T-helper 1 cell (primary cell): ENCODE measurements at places on chromosomes 12 and 14.

- DNase-seq, result no peak
Observed at GRCh38 chr14:57864659-57865058, 1.2 kb downstream of the SLC35F4 start.

DNA sequence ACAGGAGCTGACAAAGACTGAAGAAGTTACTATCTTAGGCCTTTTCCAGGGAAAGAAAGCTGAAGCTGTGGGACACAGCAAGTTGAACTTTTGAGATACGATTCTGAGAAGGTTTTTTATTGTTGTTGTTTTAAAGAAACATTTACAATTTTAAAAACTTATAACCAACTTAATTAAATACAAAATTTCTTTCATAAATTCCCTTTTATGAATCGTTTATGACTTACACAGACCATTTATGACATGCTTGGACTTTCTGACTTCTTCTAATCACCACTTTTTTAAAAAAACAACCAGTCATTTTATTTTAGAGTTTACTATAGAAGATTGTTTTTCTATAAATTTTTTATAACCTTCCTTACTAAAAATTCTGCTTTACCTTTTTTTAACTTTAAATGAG, 68.7 kb downstream of the DHRS2 start:
- DNase-seq, result no peak

DNA sequence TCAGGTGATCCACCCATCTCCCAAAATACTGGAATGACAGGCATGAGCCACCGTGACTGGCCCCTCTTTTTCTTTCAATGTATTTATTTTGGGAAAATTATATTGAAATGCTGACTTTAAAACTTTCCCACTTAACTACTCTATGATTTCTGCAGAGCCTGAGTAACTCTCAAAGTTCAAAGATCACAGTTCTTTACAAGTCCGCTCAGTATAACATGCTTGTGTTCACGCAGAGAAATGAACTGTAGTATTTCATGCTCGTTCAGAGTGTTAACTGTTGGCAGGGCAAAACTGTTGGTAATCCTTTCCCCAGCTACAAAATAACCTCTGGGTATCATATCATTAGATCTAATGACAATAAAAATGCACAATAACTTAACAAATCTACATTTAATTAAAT, 50.7 kb upstream of the ADAMTS20 start:
- no peak for DNase-seq

DNA sequence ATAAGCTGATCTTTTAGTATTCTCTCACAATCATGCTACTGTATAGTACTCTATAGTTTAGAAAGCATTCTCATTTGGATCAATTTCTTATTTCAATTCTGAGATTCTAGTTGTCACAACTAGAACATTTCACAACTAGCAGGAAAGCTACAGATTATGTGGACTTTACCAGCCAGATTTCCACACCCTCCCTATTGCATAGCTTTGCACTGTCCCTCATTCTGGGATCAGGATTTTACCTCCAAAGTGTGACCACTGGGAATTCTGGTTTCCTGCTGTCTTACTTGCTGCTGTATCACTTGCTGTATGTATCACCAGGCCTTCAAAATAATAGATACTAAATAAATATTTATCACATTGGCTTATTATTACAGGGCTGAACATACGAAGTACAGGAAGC, 10.2 kb upstream of the PELI2 start:
- no peak for DNase-seq

DNA sequence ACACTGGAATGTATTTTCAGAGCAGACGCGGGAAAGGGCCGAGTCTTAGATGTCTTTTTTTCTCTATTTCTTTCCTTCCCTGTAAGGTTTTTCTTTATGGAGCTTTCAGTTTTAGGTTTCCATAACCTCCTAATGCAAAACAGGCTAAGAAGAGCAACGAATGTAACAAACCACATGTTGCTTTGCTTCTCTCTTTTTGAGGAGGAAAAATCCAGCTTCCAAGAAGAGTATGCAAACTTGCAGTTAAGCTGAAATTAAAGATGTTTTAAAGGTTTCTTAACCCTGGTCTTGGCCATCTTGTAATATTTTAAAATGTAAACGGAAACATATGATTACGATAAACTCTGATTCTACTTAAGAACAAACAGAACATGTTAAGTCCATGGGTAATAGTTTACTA, 86.9 kb downstream of the PRICKLE1 start:
- DNase-seq, result no peak

DNA sequence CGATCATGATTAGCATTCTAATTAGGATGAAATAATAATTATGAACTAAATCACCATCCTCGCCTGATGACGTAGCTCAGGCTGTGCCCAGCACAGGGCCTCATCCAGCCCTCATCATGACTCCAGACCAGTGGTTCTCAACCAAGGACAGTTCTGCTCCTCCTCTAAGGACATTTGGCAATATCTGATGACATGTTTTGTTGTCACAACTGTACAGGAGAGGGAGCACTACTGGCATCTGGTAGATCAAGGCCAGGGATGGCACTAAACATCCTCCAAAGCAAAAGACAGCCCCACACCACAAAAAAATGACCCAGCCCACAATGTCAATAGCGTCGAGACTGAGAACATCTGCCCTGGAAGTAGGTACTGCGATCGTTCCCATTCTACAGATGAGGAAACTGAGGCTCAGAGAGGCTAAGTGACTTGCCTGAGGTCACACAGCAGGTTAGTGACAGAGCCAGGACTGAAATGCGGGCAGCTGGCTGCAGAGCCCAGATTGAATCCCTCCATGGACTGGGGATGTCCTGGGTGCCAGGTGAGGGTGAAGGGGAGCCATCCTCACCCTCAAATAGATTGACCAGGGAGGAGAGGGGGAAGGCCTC, 15.5 kb downstream of the TRPV4 start:
- no peak for DNase-seq

DNA sequence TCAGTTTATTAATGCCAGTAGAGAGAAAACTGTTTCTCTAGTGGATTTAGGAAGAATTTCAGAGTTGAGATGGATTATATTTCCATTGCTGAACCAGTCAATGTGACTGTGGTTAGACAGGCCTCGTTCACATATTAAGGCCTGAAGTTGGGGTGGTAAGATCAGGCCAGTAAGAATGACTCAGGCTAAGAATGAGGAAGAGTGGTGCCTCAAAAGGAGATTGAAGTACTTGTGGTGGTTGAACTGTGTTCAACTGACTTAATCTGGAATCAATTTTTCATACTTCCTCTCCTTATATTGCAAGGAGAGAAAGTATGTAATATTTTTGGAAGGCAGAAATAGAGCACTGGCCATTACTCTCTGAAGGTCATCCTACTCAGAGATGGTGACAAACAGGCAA, 37.8 kb upstream of the ATF7IP start:
- DNase-seq, result no peak

DNA sequence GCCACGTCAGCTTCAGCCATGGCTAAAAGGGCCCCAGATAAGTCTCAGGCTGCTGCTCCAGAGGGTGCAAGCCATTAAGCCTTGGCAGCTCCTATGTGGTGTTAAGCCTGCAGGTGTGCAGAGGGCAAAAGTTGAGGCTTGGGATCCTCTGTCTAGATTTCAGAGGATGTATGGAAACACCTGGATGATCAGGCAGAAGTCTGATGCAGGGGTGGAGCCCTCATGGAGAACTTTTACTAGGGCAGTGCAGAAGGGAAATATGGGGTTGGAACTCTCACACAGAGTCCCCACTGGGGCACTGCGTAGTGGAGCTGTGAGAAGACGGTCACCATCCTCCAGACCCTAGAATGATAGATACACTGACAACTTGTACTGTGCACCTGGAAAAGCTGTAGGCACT, 47.9 kb downstream of the SDR9C7 start:
- no peak for DNase-seq

DNA sequence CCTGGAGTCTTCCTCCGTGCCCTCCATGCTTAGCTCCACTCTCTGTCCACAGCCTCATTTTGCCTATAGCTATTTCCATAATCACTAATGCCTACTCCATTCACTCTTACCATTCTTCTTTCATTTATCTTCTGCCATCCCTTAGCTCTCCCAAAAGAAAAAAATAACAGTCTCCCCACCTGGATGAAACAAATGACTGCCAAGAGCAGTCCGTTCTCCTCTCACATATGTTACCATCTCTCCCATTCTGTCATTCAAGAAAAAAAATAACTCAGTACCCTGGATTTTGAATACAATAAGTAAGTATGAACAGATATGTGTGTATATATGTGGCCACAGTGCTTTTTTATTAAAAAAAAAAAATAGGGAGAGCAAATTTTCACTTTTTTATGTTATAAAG, 13.2 kb downstream of the DUSP16 start:
- DNase-seq, result no peak

GRCh38 chr14:74516451-74517160, 23.0 kb downstream of the ISCA2 start:
- DNase-seq, result no peak

GRCh38 chr14:54312166-54312801, 84.5 kb upstream of the CDKN3 start:
- DNase-seq, result no peak

DNA sequence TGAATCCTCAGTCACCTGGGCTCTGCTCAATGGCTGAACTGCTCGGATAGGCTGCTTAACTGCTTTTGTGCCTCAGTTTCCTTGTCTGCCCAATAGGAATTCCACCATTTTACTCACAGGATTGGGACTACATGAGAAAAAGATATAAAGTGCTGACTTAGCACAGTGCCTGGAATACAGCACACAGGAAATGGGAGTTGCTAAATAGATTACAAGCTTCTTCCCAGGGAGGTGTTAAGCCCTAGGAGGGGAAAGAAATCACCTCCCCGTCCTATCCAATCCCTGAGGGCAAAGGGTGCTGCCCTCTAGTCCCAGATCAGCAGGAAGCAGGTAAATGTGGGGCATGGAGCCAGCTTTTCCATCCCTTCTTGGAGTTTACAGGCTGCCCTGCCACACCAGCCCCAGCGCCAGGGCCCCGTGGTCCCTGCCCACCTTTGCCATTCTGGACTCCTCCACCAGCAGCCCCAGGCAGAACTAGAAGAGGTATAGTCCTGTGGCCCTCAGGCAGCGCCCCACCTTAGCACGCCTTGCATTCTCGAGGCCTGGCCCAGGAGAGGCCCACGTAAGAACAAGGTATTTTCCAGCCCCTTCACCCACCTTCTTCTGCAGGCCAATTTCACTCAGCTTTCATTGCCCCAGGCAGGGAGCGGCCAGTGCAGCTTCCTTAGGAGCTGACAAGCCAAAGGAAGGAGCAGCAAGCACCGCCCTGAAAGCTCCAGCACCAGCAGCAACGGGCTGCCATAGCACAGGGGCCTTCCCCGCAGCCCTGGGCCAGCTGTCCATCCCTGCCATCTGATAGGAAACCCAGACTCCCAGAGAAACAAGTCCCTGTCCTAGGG, 28.8 kb upstream of the RPLP0 start:
- DNase-seq, result no peak

DNA sequence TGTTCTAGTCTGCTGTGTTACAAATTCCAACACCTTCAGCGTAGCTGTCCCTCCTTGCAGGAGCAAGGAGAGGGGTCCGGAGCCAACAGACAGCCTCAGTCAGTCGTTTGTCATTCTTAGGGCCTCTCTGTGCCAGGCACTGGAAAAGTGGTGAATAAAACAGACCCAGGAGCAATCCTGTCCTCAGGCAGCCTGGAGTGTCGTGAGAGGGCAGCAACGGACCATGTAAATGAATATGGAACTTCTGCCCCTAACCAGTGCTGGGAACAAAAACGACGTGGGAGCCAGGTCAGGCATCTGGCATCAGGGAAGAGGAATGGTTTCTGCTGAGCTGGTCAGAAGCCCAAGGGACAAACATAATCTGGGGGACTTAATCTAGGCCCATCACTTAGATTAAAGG, 64.8 kb upstream of the PSMC1 start:
- no peak for DNase-seq

GRCh38 chr12:131260954-131261353, 307.2 kb downstream of the ADGRD1 start:
- DNase-seq, result no peak

- no peak for DNase-seq
Observed at GRCh38 chr12:112342587-112342986, 39.6 kb downstream of the HECTD4 start.
